ENCODE measurements at places on chromosomes 5 and 9.

DNA sequence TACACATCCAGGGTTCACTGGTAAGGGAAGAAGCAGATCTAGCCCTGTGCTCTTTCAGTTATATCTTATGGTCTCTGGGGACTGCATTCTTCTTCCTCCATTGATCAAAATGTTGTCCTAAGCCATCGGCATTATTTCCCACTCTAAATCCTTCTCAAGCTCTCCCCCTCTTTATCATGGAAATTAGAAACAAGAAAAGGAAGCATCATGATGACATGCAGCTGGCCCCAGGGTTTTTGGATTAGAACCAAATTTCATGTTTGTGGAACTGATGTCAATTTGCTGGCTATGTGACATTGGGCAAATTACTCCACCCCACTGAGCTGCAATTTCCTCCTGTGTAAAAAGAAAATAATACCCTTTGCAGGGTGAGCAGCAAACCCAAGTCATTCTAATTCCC is 39.5 kb downstream of the MFAP3 start:
- no peak for DNase-seq

DNA sequence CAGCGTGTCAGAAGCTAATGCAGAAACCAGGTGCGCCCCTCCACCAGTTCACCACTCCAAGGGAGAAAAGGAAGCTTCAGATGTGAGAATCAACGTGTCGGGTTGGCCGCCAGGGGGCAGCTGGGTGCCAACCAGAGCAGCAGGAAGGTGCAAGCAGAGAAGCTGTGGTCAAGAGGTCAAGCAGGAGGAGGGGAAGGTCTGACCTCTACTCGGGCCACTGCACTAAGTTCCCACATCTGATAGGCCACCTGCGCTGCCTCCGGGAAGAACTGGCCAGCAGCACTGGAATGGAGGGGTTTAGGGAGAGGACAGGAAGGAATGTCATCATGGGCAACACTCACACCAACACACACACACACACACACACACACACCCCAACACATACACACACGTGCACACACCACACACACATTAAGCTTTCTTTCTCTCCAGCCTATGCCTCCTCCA is 31.4 kb downstream of the ANXA6 start:
- peak; percentile 81 for DNase-seq

DNA sequence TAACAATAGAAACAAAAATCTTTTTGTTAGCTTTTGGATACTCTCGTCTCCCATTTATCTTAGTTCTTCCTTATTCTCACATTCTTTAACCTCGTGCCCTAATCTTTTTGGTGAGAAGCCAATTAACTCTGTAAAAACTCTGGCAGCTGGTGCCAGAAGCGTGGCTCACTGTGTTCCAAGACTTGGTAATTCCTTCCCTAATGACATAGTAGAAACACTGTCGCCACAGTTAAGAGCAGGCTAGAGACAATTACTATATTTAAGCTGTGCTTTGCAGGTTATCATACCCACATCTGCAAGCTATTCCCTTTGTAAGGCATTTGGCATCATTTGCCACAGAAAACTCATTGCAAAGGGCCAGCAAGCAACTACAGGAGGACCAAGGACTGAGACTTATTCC is 160.9 kb upstream of the PIK3R1 start:
- no peak for DNase-seq

GRCh38 chr9:136117291-136117915 is 1.3 kb downstream of the TMEM250 start:
- DNase-seq = peak; percentile 75

DNA sequence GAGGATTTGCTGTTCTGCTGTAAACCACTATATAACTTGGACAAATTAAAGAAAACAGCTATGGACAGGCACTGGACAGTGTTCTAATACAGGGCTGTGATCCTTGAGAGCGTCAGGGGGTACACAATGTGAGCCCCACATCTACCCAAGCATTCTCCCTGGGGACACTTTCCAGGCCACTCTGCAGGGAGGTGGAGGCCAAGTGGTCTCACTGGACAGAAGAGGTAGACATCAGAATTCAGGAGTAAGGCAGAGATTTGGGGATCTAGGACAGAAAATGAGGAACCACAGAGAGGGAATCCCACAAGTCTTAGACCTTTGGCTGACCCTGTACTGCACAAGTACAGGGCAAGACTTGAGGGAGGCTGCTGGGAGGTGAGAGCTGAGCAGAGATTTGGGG is 3.8 kb upstream of the IGFBPL1 start:
- DNase-seq = no peak

GRCh38 chr5:58048954-58049353 is 410.9 kb downstream of the PLK2 start:
- DNase-seq = no peak

DNA sequence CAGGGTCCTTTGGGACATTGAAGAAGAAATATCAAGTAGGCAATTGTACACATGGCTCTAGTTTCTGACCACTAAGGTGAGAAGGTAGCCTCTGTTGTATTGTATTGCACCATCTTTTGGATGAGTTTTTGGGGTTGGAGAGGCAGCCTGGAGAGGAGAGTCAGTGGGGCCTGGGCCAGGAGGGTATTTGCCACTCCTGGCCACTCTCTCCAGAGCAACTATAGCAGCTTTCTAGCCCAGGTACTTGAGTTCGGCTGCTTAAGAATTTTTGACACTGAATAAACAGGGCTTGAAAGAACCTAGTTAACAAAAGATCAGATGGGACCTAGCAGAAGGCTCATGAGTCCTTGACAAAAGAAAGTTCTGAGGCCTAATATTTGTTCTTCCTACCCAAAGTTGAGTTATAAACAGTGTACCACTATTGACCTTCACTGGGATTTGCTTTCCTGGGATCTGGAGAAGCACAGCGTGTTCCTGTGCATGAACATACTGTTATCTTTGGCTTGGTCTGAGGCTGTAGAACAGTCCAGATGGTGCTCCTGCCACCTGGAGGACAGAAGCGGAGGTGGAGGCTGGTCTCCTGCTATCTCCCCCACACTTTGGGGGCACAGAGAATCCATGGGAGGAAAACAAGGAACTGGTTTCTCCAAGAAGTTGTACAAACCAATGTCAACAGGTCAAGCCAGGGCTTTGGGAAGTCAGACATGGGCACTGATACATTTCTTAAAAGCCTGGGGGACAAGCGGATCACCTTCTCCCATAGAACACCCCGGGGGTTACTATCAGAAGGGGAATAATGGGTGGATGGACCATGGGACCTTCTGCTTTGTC is 110.4 kb upstream of the LIFR start:
- no peak for DNase-seq
